Spleen (tissue), 13 donors: ENCODE measurements at places on chromosomes 7 and 10. TPM values are rescaled to one million over a fixed set of nuclear protein-coding genes. Genes with fewer than 3 reads are reported as not detected.
A peak's percentile ranks its signal among the peaks of the same experiment; 100 is the strongest.

Gene DPYSL4
- polyA plus RNA-seq: 1.0 TPM

Gene OPN4
- polyA plus RNA-seq: not detected

Gene ACHE
- polyA plus RNA-seq: 3.1 TPM

Gene SLC13A4
- not detected for polyA plus RNA-seq

Gene AIFM2
- polyA plus RNA-seq: 6.2 TPM

Gene LIPJ
- 0.13 TPM for polyA plus RNA-seq

Gene SLC39A12
- 0.10 TPM for polyA plus RNA-seq

Gene TCF7L2
- 4.6 TPM for polyA plus RNA-seq

- H3K27me3 ChIP-seq: no peaks in the 10 kb centered on the region
- H3K36me3 ChIP-seq: no peaks in the 10 kb centered on the region
Measured at GRCh38 chr7:135334830-135335543, 101.3 kb downstream of the STRA8 start.

- no peak for DNase-seq
Measured at GRCh38 chr7:129514683-129515082, 12.4 kb downstream of the SMKR1 start.

GRCh38 chr10:132671228-132672154 lies 114.5 kb downstream of the NKX6-2 start:
- H3K4me1 ChIP-seq: no peaks in the 10 kb centered on the region
- H3K27ac ChIP-seq: no peak overlapping the region
- no peak overlapping the region for H3K4me3 ChIP-seq
- peak; percentile 33 for DNase-seq
- H3K27me3 ChIP-seq: no peaks in the 10 kb centered on the region
- H3K36me3 ChIP-seq: peaks cover 9% of the 10 kb centered on the region

GRCh38 chr7:113756250-113756649 lies 162.6 kb downstream of the PPP1R3A start:
- H3K27me3 ChIP-seq: no peaks in the 10 kb centered on the region
- no peak overlapping the region for H3K4me3 ChIP-seq
- H3K27ac ChIP-seq: no peak overlapping the region
- no peak for DNase-seq
- no peaks in the 10 kb centered on the region for H3K36me3 ChIP-seq
- no peaks in the 10 kb centered on the region for H3K4me1 ChIP-seq

DNA sequence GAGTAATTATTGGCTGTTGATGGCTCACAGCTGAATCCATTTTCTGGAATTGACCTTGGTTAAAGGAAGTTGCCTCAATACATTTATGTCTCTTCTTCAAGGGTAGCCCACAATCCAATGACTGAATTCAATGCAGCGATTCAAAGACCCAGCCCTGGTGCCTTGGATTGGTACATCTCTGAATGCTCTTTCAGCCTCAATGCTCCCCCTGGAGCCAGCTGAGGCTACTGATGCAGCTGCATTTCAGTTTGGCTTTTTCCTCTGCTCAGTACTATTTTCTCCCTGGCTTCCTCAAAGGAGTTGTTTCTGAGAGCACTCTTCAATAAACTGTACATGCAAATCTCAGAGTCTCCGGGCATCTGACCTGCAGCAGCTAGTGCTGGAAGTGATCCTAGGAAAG lies 633 bp upstream of the EBLN1 start:
- H3K4me3 ChIP-seq: no peak overlapping the region
- no peak overlapping the region for H3K27ac ChIP-seq
- H3K4me1 ChIP-seq: no peaks in the 10 kb centered on the region
- no peak for DNase-seq

DNA sequence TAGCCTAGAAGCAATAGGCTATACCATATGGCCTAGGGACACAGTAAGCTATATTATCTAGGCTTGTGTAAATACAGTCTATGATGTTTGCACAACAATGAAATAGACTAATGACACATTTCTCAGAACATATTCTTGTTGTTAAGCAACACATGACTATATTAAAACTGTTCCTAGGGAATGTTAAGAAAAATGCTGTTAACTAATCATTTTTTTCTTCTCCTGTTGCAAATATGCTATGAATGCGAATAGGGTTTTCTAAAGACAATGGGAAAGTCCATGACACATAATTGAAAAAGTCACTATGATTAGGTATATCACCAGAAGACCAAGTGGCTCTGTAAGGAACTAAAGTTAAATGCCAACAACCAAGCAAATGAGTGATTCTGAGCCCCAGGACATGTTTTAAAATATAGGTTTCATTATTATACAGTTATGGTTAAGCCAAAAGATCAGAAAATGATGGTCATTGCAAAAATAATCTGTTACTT lies 454.0 kb upstream of the SORCS1 start:
- H3K36me3 ChIP-seq: no peaks in the 10 kb centered on the region
- no peaks in the 10 kb centered on the region for H3K4me1 ChIP-seq
- H3K27me3 ChIP-seq: no peaks in the 10 kb centered on the region
- no peak for DNase-seq

DNA sequence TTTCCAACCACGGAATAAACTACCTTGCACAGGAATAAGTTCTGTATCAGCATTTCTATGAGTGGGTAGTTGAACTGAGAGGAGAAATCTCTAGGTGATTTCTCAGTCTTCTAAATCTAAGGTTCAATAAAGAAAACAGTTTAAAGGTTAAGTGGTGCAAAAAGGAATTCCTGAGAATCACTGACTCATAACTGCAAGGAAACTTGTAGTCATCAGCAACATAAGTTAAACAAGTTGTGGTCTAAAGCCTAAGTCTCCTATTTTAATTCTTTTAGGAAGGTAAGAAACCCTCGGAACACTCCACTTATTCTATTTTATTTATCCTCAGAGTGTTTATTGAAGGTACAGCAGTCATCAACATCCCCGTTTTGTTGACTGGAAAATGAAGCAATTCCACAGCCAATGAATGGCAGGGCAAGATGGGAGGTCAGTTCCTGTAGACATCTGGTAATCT lies 92.4 kb upstream of the PIK3CG start:
- DNase-seq: no peak
- no peaks in the 10 kb centered on the region for H3K27me3 ChIP-seq
- no peaks in the 10 kb centered on the region for H3K36me3 ChIP-seq

DNA sequence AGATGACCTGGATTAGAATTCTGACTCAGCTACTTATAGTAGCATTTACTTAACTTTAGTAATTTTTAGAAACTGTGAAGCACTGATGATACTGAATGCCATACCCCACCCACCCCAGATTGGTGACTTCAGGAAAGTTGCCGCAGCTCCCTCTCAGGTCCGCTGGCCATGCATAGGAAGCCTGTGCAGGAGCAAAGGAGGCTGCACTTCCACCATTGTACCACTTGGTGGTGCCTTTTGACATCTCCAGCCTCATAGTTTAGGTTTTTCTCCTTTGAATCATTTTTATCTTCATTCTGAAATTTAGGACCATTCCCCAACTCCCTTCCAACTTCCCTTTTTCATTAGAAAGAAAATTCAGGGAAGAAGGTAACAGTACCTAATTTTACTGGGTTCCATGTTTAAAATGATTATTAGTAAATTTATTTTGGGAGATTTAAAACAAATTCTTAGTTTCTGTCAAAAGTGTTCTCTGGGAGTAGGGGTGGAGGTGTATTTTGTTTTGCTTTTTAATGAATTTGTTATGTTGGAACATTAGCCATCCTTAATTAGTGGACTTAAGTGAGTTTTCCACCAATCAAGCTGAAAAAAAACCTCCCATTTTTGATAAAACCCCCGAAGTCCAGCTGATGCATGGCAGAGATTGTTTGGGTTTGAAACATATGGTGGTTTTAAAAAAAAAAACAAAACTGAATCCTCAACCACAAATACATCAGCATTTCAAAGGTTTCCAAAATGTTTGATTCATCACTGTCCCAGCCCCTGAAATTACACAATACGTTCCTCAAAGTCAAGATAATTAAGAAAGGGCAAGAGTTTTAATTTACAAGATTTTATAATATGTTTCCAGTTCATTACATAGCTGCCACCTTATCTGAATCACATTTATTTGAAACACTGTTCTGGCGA lies 109.6 kb downstream of the WNT2 start:
- peaks cover 11% of the 10 kb centered on the region for H3K36me3 ChIP-seq
- no peak overlapping the region for H3K27ac ChIP-seq
- no peaks in the 10 kb centered on the region for H3K4me1 ChIP-seq
- H3K4me3 ChIP-seq: no peak overlapping the region
- no peaks in the 10 kb centered on the region for H3K27me3 ChIP-seq

GRCh38 chr7:64990216-64990615 lies 620 bp downstream of the ZNF117 start:
- no peak overlapping the region for H3K4me3 ChIP-seq
- no peaks in the 10 kb centered on the region for H3K4me1 ChIP-seq
- H3K27ac ChIP-seq: no peak overlapping the region

DNA sequence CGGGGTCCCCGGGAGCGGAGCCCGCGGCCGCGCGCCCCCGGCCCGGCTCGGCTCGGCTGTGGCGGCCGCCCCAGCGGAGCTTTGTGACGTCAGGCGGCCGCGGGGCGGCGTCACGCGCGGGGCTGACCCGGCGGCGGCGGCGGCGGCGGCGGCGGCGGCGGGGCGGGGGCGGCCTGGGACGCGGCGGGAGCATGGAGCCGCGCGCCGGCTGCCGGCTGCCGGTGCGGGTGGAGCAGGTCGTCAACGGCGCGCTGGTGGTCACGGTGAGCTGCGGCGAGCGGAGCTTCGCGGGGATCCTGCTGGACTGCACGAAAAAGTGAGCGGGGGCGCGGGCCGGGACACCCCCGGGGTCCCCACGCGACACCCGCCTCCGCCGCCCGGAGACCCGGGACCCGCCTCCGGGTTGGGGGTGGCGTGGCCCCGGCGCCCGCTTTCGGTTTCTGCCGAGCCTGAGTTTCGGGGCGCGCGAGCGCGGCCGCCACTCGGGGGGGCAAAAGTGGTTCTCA lies at the start of gene PWWP2B:
Gene PWWP2B, plus strand, starts transcription at position 165 of the 506 bp plus-strand sequence. Its CDS starts 27 bp downstream, at position 192.
- DNase-seq: peak; percentile 94
- H3K36me3 ChIP-seq: no peaks in the 10 kb centered on the region
- peak within 1 kb of the TSS; percentile 90 for H3K27ac ChIP-seq
- peaks cover 82% of the 10 kb centered on the region for H3K4me1 ChIP-seq
- H3K4me3 ChIP-seq: peak within 1 kb of the TSS; percentile 88

DNA sequence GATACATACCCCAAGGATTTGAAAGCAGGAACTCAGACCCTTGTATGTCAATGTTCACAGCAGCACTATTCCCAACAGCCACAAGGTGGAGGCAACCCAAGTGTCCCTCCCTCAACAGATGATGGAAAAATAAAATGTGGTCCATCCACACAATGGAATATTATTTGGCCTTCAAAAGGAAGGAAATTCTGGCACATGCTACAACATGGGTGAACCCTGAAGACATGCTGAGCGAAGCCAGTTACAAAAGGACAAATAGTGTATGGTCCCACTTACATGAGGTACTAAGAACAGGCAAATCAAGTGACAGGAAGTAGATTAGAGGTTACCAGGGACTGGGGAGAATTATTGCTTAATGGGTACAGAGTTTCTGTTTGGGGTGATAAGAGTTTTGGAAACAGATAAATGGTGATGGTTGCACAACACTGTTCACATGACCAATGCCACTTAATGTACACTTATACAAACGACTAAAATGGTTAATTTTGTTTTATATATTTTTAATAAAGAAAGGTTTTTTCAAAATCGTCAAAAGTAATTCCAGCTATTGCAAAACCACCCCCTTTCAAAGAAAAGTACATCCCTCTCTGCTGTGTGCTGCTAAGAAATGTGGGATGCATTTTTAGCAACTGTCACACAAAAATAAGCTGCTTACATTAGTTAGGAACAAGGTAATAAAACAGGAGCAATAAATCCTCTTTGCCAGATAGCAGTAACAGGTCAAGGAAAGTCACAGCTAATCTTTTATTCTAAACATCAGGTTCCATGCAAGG lies 85.7 kb downstream of the GRB10 start:
- H3K36me3 ChIP-seq: no peaks in the 10 kb centered on the region
- H3K4me1 ChIP-seq: peaks cover 28% of the 10 kb centered on the region
- H3K27me3 ChIP-seq: no peaks in the 10 kb centered on the region
- no peak for DNase-seq
- no peak overlapping the region for H3K4me3 ChIP-seq

DNA sequence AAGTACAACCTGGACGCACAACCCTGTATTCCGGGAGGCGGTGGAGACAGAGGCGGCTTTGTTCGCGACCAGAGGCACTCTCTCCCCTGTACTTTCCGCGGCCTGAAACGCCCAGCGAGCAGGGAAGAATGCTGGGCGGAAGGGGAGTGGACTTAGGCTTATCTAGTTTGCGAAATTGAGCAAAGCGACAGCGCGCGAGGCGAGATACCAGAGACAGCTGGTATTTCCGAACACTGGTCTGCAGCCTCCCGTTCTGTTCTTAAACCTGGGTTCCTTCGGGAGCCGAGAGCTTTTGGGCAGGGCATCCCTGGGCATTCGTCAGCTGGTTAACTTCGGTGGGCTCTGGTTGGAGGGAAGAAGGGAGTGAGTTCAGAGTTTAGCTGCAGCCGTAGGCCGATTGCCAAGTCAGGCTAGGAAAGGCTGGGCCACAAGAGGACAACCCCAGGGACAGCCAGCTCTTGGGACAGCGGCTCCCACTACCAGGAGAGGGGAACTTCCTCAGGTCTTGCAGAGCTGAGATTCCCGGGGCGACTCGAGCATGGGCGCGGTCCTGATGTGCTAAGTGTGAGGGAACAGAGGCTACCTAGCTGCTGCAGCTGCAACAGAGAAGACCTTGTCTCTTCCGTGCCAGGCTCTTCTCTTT lies 3.9 kb downstream of the HMX3 start:
- H3K4me3 ChIP-seq: no peak overlapping the region
- peaks cover 66% of the 10 kb centered on the region for H3K4me1 ChIP-seq
- H3K27me3 ChIP-seq: peaks cover 44% of the 10 kb centered on the region
- H3K27ac ChIP-seq: no peak overlapping the region
- no peaks in the 10 kb centered on the region for H3K36me3 ChIP-seq
- DNase-seq: no peak

GRCh38 chr10:24866604-24867583 lies 85.5 kb downstream of the PRTFDC1 start:
- no peaks in the 10 kb centered on the region for H3K36me3 ChIP-seq
- DNase-seq: no peak
- H3K27ac ChIP-seq: no peak overlapping the region
- no peaks in the 10 kb centered on the region for H3K4me1 ChIP-seq

DNA sequence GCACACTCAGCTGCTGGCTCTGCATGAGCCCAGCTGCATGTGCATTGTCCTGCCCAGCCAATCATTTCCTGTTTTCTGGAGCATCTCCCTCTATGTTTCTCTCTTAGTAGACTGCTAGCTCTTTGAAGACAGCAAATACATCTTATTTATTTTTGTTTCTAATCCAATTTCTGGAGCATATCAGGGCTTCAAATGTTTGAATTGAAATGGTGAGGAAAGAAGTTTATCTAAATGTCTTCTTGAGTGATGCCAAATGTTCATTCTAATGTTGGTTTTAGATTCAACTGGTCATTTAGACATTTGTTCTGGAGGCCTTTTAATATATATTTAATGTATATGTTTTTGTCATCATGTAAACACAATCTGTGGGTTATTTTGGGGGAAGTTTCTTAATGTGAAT lies 141.9 kb downstream of the DNAJB9 start:
- no peaks in the 10 kb centered on the region for H3K27me3 ChIP-seq
- no peaks in the 10 kb centered on the region for H3K4me1 ChIP-seq
- H3K27ac ChIP-seq: no peak overlapping the region
- no peak for DNase-seq
- no peaks in the 10 kb centered on the region for H3K36me3 ChIP-seq
- H3K4me3 ChIP-seq: no peak overlapping the region
